ENCODE measurements at places on chromosomes 12 and 14.

DNA sequence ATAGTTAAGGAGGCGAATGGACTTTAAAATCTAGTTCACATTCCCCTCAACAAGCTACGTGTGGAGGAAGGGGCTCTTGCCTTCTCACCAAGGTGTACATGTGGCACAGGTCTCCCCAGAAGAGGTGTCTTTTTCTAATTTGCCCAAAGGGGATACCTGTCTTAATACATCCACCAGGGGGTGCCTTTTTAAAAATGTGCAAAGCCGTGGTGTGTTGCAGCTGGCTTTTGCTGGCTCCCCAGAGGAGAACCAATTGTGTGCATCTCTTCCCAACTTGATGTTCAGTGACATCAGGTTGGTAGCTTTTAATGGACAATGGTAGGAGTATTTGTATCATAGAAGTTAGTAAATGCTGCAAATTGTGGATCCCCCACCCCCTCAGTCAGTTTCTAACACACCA, 33.8 kb downstream of the CREBL2 start:
- DNase-seq = peak; percentile 34

- DNase-seq = no peak
Observed at GRCh38 chr12:110183386-110183785, 59.2 kb downstream of the IFT81 start.

DNA sequence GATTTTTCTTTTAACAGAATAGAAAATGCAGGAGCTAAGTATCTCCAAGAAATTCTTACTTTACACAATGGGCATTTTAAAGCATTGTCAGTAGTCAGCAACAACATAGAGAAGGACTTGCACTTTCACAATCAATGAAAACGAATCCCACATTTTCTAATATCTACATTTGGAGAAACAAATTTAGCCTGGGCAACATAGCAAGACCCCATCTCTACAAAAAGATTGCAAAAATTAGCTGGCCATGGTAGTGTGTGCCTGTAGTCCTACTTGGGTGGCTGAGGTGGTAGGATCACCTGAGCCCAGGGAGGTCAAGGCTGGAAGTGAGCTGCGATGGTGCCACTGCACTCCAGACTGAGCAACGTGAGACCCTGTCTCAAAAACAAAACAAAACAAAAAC, 30.6 kb upstream of the C2CD5 start:
- no peak for DNase-seq

DNA sequence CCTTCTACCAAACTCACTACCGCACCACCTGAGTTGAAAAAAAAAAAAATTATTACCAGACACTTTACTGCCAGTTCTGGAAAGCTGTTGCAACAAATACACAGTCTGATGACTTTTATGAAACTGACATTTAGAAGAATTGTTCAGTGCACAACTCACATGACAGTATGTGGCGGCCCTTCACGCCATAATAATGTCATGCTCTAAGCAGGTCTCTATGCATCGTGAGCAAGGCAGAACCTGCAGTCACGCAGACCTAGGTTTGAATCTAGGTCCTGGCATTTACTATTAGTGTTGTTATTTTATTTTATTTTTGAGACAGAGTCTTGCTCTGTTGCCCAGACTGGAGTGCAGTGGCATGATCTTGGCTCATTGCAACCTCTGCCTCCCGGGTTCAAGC, 8.1 kb downstream of the MYL2 start:
- DNase-seq = no peak

GRCh38 chr14:94581127-94581999, at the start of gene SERPINA5:
SERPINA5 (plus strand) TSS chr14:94581426; CDS start chr14:94587363, 5,937 bp downstream.
- peak; percentile 42 for DNase-seq

DNA sequence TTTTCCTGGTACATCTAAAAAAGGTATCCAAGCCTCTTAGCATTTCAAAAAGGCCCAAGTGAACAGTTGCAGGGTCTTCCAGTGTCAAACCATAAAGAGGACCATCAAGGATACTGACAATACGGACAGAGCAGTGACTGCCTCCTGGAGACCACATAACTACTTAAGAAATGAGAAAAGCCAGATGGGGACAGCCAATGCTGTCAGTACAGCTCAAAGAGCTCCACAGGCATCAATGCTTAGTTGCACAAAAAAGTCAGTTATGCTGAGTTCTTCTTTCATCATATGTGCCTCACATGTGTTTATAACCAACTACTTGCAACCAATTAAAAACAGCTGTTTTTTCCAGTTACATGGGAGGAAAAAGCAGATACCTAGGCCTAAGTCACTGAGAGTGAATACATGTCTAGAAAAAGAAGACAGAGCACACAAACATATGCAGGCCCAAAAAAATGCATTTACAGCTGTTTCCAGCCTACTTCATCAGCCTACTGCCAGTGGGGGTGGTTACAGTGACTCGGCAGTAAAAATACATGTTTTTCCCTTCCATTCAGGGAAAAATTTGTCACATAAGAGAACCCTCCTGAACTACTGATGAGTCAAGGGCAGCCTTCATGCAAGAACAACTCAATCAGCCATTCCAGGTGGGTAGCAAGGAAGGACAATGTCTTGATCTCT, 84.0 kb downstream of the DCAF5 start:
- DNase-seq = no peak

GRCh38 chr14:82755923-82756322, 1222.3 kb upstream of the SEL1L start:
- DNase-seq = no peak

GRCh38 chr14:93133464-93133863, 17.7 kb upstream of the ITPK1 start:
- DNase-seq = no peak

- DNase-seq = no peak
Observed at GRCh38 chr12:101749657-101750056, 10.4 kb upstream of the SYCP3 start.

- no peak for DNase-seq
Observed at GRCh38 chr14:51396222-51396815, 156.3 kb downstream of the TMX1 start.

DNA sequence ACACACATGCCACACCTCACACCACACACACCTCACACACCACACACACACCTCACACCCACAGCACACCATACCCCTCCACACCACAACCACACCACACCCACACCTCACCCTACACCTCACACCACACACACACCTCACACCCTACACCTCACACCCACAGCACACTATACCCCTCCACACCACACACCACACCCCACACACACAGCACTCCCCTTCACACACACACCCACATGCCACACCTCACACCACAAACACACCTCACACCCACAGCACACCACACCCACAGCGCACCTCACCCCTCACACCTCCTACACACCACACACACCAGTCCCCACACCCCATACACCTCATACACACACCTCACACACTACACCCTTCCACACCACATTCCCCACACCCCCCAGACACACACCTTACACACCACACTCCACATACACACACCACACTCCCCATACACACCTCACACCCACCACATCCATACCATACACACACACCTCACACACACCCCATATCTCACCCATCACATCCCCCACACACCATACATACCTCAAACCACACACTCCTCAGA, 80.0 kb downstream of the ACTN1 start:
- no peak for DNase-seq

DNA sequence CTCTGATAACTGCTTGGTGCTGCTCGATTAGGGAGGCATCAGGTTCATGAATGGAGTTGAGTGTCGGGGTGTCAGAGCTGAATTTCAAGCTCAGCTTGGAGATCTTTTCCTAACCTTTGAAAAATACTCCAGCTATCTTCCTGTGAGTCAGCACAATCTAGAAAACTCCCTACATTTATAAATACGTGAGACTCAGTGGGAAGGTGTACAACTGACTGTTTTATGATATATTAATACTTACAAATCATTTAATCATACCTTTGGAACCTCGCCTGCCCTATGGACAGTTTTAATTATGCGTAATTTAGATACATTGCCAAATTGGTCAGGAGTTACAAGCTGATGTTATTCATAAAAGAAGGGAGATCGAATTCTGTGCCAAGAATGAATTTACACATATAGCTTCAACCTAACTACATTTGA, 961 bp downstream of the CMAS start:
- peak; percentile 68 for DNase-seq

DNA sequence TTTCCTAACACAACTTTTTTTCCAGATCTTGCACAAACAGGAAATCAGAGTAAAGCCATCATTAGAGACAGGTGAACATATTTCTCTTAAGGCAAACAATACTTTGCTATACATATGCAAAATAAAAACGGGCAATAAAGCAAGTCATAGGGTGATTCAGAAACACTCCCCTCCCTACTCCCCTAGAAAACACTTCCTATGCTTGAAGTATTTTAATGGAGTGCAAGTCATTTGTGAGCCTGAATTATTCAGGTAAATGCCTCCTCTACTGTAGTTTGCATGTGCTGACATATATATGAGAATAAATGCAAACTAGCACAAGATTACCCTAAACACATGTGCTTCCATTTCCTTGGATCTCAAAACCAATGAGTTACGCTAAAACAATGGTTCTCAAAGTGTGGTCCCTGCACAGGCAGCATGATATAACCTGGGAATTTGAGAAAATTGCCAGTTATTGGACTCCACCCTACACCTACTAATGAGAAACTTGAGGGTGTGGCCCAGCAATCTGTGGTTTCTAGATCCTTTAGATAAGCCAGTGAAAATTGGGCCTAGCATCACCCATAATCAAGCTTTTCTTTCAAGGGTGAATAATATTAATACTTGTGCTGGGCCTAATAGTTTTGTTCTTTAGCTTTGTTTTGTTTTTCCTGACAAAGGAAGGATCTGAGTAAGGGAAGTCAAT, 159.7 kb upstream of the BMP4 start:
- DNase-seq = peak; percentile 26

GRCh38 chr12:119036878-119037825, 55.8 kb downstream of the SRRM4 start:
- DNase-seq = peak; percentile 9

DNA sequence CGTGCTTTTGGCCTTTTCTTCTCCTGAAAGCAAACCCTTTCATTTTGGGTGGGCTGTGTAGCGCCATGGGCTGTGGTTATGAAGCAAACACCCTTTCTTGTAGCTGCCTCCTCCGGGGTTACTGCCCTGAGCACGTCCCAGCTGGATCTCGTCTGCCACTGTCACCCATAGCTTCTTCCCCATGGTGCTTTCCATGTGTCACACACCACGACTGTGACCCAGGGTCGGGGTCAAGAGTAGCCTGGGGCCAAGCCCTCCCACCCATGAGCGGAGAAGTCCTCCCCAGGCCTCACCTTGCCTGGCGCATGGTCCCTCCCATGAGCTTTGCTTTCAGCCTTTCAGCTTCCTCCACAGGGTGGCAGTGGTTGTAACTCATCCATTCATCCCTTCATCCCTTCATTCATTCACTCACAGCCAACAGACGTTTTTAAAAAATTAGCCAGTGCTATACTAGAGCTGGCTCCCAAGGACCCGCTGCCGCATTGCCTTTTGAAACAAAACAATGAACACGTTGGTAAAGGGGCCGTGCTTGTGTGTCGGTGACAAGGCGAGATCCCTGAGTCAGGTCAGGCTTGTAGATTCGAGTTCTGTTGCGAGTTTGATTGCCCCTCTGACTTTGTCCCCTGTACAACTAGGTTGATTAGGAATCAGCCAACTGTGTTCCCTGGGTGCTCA, 29.5 kb downstream of the MEG3 start:
- DNase-seq = no peak

DNA sequence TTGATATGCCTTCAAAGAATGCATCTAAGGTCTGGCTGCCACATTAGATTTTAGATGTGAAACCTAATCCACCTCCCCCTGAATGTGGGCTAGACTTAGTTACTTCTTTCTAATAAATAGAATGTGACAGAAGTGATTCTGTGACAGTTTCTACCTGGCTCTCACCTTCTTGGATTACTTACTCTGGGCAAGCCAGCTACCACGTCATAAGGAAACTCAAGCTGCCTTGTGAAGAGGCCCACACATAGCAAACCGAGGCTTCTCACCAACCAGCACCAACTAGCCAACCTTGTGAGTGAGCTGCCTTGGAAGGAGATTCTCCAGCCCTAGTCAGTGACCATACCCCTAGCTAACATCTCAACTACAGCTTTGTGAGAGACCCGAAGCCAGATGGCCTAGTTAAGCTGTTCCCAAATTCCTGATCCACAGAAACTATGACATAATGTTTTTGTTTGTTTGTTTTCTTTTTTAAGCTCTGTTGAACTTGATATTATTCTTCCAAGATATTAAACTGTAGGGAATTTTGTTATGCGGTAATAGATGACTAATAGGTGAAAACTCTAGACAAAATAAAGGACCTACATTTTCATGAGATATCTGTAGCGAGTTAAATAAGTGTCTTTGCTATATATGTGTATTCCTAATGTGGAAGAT, 6.2 kb downstream of the GPR19 start:
- no peak for DNase-seq

DNA sequence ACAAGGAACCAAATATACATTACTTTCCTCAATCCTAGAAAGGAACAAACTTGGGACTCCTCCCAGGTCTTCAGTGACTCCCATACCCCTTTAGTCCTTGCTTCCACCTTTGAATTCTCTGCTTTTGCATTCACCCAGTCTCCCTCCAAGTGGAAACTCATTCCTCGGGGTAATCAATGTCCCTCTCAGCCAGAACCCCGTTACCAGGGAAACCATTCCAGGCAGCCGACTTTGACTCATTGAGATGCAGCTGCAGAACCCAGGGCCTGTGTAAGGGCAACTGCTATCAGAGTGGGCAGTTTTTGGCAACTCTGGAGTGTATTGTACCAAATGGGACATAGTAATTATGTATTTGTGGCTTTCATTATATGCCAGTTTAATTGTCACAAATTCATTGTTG, 186.2 kb downstream of the NRXN3 start:
- DNase-seq = no peak

- no peak for DNase-seq
Observed at GRCh38 chr12:2805143-2805520, 7.3 kb upstream of the ITFG2 start.

- DNase-seq = no peak
Observed at GRCh38 chr14:104271391-104271790, 133.0 kb downstream of the KIF26A start.

DNA sequence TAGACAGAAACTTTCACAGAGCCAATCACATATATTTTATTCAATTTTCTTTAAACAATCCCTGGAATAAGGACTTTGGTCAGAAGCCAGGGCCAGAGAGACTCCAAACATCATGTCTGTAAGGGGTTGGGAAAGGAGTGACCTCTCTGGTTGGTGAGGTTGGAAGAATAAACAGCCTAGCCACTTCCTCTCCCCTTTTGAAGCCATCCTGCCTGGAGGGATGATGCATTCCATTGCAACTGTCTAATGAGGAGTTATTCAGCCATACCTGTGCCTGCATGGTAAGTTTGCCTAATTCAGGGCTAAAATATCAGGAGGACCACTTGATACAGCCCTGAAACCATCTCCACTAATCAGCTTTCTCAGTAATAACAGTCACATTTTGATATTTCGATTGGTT, 299.8 kb downstream of the KCNH5 start:
- no peak for DNase-seq

- DNase-seq = no peak
Observed at GRCh38 chr14:98368916-98369315, 903.1 kb downstream of the BCL11B start.

- DNase-seq = no peak
Observed at GRCh38 chr12:32839828-32840227, 56.7 kb downstream of the PKP2 start.

- DNase-seq = no peak
Observed at GRCh38 chr14:63214417-63215196, 10.4 kb downstream of the RHOJ start.

- DNase-seq = no peak
Observed at GRCh38 chr14:56754921-56755320, 55.4 kb downstream of the OTX2 start.

Data from SW480 (cell line).